Uterus (tissue), 4 donors: ENCODE measurements at places on chromosomes 4 and X. TPM values are rescaled to one million over a fixed set of nuclear protein-coding genes. Genes with fewer than 3 reads are reported as not detected.

BEX3 gene
- total RNA-seq: 101 TPM

FHIP1A gene
- 25.6 TPM for total RNA-seq

DNA sequence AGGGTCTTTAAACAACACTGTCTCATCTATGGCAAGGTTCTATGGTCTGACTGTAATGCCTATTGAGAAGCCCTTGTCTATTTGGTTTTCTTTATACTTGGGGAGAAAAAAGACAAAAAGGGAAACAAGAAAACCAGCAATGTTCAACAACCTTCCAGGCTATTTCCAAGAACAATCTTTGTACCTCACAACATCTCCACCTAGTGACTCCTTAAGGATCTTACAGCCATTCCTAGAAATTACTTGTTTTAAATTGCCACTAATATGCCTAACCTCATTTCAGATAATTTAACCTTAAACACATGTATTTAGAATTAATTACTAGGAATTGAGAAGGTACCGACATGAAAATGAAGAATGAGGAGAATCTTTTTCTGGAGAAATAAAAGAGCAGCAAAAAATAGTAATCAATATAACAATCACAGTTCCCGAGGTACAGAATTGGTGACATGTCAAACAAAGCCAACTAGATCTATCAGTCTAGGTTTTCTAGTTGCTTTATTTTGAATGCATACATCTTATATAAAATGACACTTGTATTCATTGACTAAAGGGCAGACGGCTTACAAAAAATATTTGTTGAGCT, 1.6 kb upstream of the RBM46 start:
- H3K4me1 ChIP-seq: no peaks in the 10 kb centered on the region
- no peak for DNase-seq
- H3K36me3 ChIP-seq: no peaks in the 10 kb centered on the region
- no peak overlapping the region for H3K27ac ChIP-seq

DNA sequence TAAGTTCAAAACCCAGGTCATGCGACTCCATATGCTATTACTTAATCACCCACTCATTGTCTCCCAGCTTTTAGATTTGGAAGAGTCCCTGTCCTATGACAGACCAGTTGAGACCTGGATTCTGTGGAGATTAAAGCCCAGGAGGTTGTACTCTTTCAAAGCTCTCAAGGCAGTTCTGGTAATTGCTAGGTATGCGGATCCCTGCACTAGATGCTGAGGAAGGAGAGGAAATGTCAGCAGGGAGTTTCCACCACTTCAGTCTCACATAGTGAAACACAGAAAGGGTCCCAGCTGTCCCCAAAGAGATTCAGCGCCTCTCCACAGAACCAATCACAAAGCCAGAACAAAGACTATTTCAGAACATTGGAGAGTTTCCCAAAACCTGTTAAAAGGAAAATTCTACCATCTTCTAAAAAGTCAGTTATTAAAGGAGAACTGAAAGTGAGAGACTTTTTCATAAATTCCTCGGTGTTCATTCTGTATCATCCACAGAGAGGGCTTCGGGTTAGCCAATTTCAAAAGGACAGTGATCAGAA, 53.4 kb downstream of the IRF2 start:
- no peak overlapping the region for H3K27ac ChIP-seq
- no peak for DNase-seq
- H3K27me3 ChIP-seq: no peaks in the 10 kb centered on the region
- no peak overlapping the region for H3K4me3 ChIP-seq

DNA sequence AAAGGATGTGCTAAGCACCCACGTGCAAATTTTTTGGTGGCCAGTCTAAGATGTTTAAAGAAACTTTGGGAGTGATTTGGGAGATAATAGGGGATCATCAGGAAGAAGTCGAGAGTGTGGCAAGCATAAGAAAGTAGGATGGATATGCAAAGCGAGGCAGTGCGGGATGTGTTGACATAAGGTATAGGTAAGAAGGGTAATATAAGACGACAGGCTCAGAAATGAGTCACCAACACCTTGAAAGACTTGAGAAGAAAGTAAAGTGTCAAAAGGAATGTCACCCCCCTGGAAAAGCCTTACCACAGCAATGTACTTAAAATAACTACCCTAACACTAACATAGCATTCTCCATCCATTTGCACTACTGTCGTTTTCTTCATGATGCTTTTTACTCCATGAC, 69.8 kb upstream of the BMP2K start:
- no peak overlapping the region for H3K4me3 ChIP-seq
- no peaks in the 10 kb centered on the region for H3K36me3 ChIP-seq
- H3K27me3 ChIP-seq: no peaks in the 10 kb centered on the region
- H3K27ac ChIP-seq: no peak overlapping the region
- no peak for DNase-seq
- no peaks in the 10 kb centered on the region for H3K4me1 ChIP-seq

DNA sequence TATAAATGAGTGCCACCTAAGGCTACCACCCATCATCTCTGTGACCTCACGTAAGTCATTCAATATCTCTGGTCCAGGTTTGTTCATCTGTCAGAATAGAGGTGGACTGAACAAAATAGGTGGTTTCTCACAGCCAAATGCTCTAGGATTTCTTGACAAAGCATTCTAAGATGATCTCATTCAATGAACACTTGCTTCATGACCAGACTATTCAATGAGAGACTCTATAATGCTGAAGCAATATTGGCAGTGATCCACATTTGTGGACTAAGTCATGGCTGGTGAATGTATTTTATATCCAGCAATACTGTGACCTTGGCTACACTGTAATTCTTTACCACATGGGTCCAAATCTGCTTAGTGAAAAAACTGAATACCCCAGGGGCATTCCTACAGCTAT, 37.9 kb downstream of the LDB2 start:
- no peak for DNase-seq
- no peak overlapping the region for H3K4me3 ChIP-seq
- no peaks in the 10 kb centered on the region for H3K36me3 ChIP-seq

- H3K36me3 ChIP-seq: no peaks in the 10 kb centered on the region
- no peak for DNase-seq
- H3K27me3 ChIP-seq: no peaks in the 10 kb centered on the region
Observed at GRCh38 chrX:74280759-74281158, 23.2 kb upstream of the ZCCHC13 start.

DNA sequence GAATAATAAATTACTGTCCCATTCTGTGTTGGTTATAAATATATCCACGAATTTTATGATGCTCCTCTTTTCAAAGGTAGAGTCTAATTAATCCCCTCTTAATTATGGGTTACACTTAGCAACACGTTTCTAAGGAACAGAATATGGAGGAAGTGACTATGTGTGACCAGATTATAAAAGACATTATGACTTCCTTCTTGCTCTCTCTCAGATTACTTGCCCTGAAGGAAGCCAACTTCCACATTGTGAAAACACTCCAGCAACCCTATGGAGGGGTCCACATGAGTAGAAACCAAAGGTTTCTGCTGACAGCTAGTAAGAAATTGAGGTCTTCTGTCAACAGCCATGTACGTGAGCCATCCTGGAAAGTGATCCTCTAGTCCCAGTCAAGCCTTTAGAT, 59.3 kb downstream of the WDFY3 start:
- H3K36me3 ChIP-seq: no peaks in the 10 kb centered on the region
- H3K4me1 ChIP-seq: no peaks in the 10 kb centered on the region
- H3K27ac ChIP-seq: no peak overlapping the region
- no peak overlapping the region for H3K4me3 ChIP-seq

- H3K27me3 ChIP-seq: no peaks in the 10 kb centered on the region
- H3K4me1 ChIP-seq: no peaks in the 10 kb centered on the region
- no peak overlapping the region for H3K27ac ChIP-seq
- DNase-seq: no peak
- no peaks in the 10 kb centered on the region for H3K36me3 ChIP-seq
- no peak overlapping the region for H3K4me3 ChIP-seq
Observed at GRCh38 chr4:156291317-156291716, 337.7 kb upstream of the CTSO start.

DNA sequence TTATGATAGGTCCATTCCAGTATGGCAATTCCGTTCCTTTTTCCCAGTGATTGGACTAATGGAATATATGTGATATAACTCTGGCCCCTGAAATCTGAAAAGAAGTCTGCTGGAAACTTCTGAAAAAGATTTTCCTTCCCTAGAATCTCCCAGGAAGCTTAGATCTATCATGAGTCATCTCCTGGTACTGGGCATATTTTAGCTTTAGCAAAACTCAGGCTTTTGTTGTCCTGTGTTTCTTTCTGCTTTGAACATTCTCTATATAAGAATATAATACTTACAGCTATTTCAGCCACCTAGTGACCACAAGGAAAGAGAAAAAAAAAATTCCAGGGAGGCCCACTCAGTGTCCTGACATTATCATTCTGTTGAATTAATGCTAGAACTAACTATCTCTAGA, 597.2 kb upstream of the GRIA3 start:
- no peaks in the 10 kb centered on the region for H3K27me3 ChIP-seq
- DNase-seq: no peak
- no peaks in the 10 kb centered on the region for H3K36me3 ChIP-seq

DNA sequence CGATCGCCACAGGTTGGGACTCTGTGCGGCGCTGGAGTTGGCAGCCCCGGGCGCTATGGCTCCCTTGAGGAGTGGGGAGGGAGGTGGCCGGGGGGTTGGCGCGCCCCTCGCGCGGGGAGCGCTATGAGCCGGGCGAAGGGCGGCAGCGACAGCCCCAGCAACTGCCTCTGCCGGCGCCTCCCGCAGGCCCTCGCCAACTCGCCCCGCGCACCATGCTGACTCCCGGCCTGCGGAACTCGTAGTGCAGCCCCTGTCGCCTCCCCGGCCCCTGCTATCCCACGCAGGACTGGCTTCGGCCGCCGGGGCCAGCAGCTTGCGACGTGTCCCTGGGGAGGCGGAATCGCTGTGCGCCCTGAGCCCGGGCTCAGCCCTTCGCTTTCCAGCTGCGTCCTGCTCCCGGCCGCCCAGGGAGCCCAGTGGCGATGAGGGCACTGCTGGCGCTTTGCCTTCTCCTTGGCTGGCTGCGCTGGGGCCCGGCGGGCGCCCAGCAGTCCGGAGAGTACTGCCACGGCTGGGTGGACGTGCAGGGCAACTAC, 415 bp downstream of the SHISA3 start:
- peaks cover 26% of the 10 kb centered on the region for H3K27me3 ChIP-seq
- no peaks in the 10 kb centered on the region for H3K4me1 ChIP-seq
- DNase-seq: no peak

DNA sequence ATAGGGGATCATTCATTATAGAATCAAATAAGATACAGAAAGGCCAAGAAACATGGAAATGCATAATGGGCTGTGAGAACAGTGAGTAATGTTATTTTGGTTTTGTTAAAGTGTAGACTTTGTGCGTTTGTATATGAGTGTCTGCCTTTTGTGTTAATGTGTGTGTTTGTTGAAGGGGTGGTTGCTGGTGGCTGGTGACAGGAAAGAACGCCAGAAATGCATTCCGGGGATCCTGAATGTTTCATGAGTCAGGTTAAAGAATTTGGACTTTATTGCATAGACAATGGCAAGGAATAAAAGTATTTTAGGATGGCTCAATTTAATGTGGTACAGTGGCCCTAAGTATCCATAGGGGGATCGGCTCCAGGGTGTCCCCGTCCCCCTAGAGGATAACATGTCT, 1228.9 kb downstream of the PCDH7 start:
- H3K36me3 ChIP-seq: peaks cover 5% of the 10 kb centered on the region
- H3K27me3 ChIP-seq: no peaks in the 10 kb centered on the region
- DNase-seq: no peak
- no peak overlapping the region for H3K4me3 ChIP-seq
- H3K27ac ChIP-seq: no peak overlapping the region
- no peaks in the 10 kb centered on the region for H3K4me1 ChIP-seq

DNA sequence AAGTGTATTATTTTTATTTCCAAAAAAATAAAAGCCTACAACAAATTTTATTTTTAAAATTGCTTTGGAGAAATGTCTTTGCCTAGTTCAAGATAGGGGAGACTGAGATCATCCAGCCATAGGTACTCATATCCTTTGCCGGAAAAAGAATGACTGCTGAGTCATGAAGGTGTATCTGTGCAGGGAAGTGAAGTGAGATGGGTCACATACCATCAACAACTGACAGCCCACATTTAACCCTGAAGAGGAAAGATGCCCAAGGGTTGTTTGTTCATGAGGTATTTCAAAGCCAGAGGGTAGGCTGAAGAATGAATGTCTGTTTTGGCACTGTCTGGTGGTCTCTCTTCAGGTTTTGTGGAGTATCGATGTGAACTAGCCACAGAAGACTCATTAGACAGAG, 106.7 kb upstream of the TTC29 start:
- H3K27me3 ChIP-seq: no peaks in the 10 kb centered on the region
- no peak for DNase-seq
- no peak overlapping the region for H3K27ac ChIP-seq

DNA sequence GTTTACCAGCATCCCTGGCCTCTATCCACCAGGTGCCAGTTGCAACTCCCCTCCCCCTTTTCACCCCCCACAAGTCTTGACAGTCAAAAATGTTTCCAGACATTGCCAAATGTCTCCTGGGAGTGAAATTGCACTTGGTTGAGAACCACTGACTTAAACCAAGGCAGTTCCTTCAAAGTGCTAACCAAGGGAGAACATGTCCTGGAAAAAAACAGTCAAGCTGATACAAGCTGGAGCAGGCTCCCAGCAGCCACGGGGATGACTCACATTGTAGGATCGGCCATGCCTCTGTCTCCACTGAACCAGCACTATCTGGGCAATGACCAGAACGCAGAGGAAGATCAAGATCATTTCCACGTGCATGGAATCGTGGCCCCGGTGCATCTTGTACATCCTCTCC, 11.4 kb downstream of the RNF175 start:
- no peaks in the 10 kb centered on the region for H3K36me3 ChIP-seq
- no peak overlapping the region for H3K4me3 ChIP-seq
- no peaks in the 10 kb centered on the region for H3K4me1 ChIP-seq
- DNase-seq: no peak
- no peak overlapping the region for H3K27ac ChIP-seq
- no peaks in the 10 kb centered on the region for H3K27me3 ChIP-seq

DNA sequence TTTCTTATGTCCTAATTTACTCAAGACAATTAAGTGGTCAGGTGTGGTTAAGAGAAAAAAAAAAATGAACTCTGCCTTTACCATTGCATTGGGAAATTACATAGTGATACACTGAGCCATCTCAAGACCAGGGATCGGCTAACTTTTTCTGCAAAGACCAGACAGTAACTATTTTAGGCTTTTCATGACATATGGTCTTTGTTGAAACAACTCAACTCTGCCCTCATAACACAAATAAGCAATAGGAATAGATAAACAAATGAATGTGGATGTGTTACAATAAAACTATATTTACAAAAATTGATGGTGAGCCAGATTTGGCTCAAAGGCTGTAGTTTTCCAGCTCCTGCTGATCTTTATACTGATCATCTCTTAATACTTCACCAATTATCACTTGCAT, 632.6 kb upstream of the INTU start:
- H3K27ac ChIP-seq: no peak overlapping the region
- no peak for DNase-seq
- no peaks in the 10 kb centered on the region for H3K4me1 ChIP-seq
- no peak overlapping the region for H3K4me3 ChIP-seq
- H3K36me3 ChIP-seq: no peaks in the 10 kb centered on the region

GRCh38 chrX:127038065-127038464, 218.5 kb downstream of the PRR32 start:
- H3K36me3 ChIP-seq: no peaks in the 10 kb centered on the region
- H3K4me3 ChIP-seq: no peak overlapping the region
- no peaks in the 10 kb centered on the region for H3K4me1 ChIP-seq
- H3K27ac ChIP-seq: no peak overlapping the region
- DNase-seq: no peak

- DNase-seq: no peak
- H3K27me3 ChIP-seq: no peaks in the 10 kb centered on the region
- no peak overlapping the region for H3K27ac ChIP-seq
- no peaks in the 10 kb centered on the region for H3K4me1 ChIP-seq
Observed at GRCh38 chr4:100306018-100306417, 115.8 kb upstream of the DDIT4L start.
